ENCODE measurements at places on chromosomes 4 and X. TPM values are rescaled to one million over a fixed set of nuclear protein-coding genes. Genes with fewer than 3 reads are reported as not detected.

- no peak for DNase-seq
- H3K4me1 ChIP-seq = peaks cover 3% of the 10 kb centered on the region
- no peak overlapping the region for H3K27ac ChIP-seq
Measured at GRCh38 chr4:120731561-120731960, 191.0 kb downstream of the PRDM5 start.

DNA sequence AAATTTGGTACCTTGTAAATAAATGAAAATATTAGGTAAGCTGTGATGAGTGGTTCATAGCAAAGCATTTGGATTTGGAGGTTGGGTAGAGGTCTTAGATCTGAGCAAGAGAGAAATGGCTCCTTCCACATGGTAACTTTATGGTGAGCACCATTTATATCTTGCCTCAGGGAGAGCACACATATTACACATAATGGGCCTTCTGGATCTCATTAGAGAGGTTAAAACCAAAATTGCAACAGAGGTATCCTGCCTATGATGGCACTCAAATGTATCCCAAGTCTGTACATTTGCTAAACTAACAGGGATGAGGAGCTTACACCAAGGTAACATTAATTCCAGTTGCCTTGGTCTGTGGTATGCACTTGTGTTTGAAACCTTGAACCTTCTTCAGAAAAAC, 87.1 kb upstream of the PUDP start:
- no peak for DNase-seq
- no peak overlapping the region for H3K27ac ChIP-seq
- H3K36me3 ChIP-seq = no peaks in the 10 kb centered on the region
- H3K4me1 ChIP-seq = peaks cover 9% of the 10 kb centered on the region
- H3K4me3 ChIP-seq = no peak overlapping the region

- H3K36me3 ChIP-seq = no peaks in the 10 kb centered on the region
- H3K4me3 ChIP-seq = no peak overlapping the region
- DNase-seq = no peak
- no peaks in the 10 kb centered on the region for H3K27me3 ChIP-seq
- no peak overlapping the region for H3K27ac ChIP-seq
Measured at GRCh38 chr4:160846121-160846520, 1317.7 kb downstream of the FSTL5 start.

DNA sequence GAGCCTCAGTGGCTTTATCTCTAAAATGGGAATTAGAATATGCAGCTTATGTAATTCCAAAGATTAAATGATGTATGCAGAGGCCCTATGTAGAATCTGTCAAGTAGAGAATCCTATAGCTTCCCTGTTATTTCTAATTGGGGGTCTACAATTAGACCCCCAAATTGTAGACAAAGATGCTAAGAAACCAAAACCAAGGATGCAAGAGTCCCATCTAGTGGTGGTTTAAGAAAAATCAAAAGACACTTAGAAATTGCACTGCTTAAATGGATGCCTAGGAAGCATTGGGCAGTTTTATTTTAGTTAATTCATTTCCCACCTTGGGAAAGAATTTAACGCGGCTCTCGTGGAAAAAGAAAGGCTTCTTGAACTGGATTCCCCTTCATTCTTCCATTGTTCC, 115.2 kb downstream of the GABRA2 start:
- H3K4me3 ChIP-seq = no peak overlapping the region

The MEPE gene
- not detected for total RNA-seq

DNA sequence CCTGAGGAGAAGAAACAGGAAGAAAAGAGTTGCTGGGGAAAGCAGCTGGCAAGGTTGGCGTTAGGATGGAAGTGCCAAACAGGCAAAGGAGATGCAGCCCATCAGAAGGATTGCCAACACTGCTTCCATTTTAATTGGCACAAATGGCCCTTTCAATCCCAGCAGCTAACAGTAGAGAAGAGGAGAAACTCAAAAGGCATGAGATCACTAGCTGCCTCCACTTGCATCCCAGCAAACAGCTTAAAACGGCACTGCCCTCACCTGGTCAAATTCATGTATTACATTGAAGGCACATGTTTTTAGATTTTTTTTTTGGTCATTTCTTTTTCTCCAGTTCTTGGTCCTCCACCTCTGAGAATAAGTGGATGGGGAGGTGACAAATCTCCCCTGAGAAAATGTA, 14.9 kb upstream of the LOC101059915 start:
- H3K27ac ChIP-seq = no peak overlapping the region
- no peaks in the 10 kb centered on the region for H3K36me3 ChIP-seq
- H3K27me3 ChIP-seq = no peaks in the 10 kb centered on the region
- no peak overlapping the region for H3K4me3 ChIP-seq
- DNase-seq = no peak

DNA sequence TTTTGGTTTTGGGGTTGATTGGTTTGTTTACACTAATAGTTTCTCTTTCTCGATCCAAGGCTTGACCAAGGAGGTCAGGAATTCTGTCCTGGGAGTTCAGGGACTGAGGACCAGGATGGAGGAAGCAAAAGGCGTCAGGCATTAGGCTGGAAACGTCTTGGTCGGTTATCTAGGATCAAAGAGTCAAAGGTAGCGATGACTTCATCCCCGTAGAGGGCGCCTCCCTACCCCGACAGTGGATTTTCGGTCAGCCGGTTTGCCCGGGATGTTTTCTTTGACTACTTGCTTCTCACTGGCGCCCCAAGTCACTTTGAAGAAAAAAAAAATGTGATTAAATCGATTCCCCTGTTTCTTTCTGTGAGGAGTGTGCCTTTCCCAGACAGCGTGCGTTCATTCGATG, 980 bp upstream of the FHDC1 start:
- peak overlapping the region; percentile 77 for H3K4me3 ChIP-seq
- H3K27ac ChIP-seq = no peak overlapping the region
- H3K36me3 ChIP-seq = peaks cover 2% of the 10 kb centered on the region
- peaks cover 28% of the 10 kb centered on the region for H3K4me1 ChIP-seq
- no peaks in the 10 kb centered on the region for H3K27me3 ChIP-seq
- DNase-seq = no peak
